ENCODE measurements at places on chromosomes 1 and 21. TPM values are rescaled to one million over a fixed set of nuclear protein-coding genes. Genes with fewer than 3 reads are reported as not detected.

DNA sequence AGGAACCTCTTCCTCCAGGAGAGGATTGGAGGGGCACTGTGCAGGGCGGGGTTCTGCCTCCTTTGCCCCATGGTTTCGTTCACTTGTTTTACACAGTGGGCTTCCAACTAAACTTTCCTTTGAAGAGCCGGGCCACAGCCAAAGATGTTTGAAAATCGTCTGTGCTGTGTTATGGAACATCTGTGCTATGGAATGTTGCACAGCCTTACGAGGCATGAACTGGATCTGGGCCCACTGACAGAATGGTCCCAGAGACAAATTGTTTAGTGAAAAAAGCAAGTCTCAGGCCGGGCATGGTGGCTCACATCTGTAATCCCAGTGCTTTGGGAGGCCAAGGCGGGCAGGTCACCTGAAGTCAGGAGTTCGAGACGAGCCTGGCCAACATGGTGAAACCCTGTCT lies 12.6 kb upstream of the MEF2D start:
- H3K4me3 ChIP-seq, result no peak overlapping the region
- H3K4me1 ChIP-seq, result peaks cover 28% of the 10 kb centered on the region
- no peaks in the 10 kb centered on the region for H3K36me3 ChIP-seq
- no peak for DNase-seq

SLAMF8 gene
- total RNA-seq, result 1.5 TPM

DNA sequence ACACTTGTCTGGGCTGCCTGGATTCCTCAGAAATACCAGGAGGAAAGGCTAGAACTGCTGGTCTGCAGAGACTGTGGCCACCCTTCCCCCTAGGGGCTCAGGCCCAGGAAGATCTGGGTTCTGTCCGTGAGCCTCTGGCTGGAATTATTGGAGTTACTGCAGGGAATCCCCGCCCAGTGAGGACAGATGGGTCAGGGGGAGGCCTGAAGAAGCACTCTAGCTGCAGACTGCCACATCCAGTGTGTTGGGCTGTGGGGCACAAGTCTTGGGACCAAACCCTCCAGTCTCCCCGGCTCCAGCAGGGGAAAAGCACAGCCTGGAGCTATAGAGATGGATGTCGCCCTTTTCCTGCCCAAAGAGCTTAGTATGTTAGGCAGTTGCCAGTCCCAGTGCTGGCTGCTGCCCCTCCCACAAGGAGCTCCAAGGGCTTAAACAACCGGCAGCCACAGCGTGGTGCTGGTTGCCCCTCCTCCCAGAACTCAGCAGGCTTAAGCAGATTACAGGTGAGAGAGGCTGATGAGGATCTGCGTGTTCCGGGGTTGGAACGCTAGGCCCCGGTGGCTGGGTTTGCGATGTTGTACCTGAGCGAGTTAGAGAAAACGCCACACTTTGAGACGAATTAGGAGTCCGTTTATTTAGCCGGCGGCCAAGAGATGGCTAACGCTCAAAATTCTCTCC lies 255.5 kb upstream of the LRRC7 start:
- H3K36me3 ChIP-seq, result no peaks in the 10 kb centered on the region
- no peaks in the 10 kb centered on the region for H3K27me3 ChIP-seq
- DNase-seq, result no peak
- no peak overlapping the region for H3K4me3 ChIP-seq
- H3K27ac ChIP-seq, result no peak overlapping the region
- no peaks in the 10 kb centered on the region for H3K4me1 ChIP-seq

DNA sequence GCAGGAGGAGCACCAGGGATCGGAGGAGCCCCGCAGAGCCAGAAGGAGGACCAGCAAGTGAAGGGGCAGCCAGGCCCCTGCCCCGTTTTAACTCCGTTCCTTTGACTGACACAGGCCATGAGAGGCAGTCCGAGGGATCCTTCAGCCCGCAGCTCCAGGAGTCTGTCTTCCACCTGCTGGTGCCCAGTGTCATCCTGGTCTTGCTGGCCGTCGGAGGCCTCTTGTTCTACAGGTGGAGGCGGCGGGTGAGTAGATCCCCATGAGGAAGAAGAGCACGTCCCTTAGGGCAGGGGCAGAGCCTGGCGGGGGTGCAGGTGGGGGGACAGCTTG lies 13.3 kb downstream of the CSF1 start:
- DNase-seq, result no peak
- no peaks in the 10 kb centered on the region for H3K27me3 ChIP-seq
- H3K27ac ChIP-seq, result peak overlapping the region; percentile 82

B3GALT2 gene
- total RNA-seq, result 0.49 TPM

GRCh38 chr1:69932760-69933159 lies 272.6 kb downstream of the LRRC40 start:
- H3K36me3 ChIP-seq, result no peaks in the 10 kb centered on the region
- DNase-seq, result no peak
- H3K4me3 ChIP-seq, result no peak overlapping the region
- H3K27me3 ChIP-seq, result no peaks in the 10 kb centered on the region
- no peak overlapping the region for H3K27ac ChIP-seq
- H3K4me1 ChIP-seq, result no peaks in the 10 kb centered on the region

DNA sequence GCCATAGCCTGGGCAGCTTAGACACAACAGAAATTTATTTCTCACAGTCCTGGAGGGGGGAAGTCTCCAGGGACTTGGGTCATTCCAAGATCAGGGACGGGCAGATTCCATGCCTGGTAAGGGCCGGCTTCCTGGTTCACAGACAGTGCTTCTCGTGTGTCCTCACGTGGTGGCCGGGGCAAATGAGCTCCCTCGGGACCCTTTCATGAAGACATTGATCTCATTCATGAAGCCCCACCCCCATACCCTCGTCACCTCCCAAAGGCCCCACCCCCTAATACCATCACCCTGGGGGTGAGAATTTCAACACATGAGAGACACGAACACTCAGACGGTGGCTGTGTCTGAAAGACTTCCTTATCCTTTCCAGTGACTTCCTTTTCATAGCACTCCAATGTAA lies 51.5 kb downstream of the ACOT7 start:
- no peaks in the 10 kb centered on the region for H3K4me1 ChIP-seq
- H3K27me3 ChIP-seq, result no peaks in the 10 kb centered on the region
- no peaks in the 10 kb centered on the region for H3K36me3 ChIP-seq
- no peak overlapping the region for H3K27ac ChIP-seq

- H3K27me3 ChIP-seq, result no peaks in the 10 kb centered on the region
- peak overlapping the region; percentile 94 for H3K27ac ChIP-seq
- no peak for DNase-seq
- no peak overlapping the region for H3K4me3 ChIP-seq
- H3K4me1 ChIP-seq, result peaks cover 36% of the 10 kb centered on the region
Measured at GRCh38 chr1:202965422-202965821, 1.6 kb downstream of the CYB5R1 start.

RAB42 gene
- 2.5 TPM for total RNA-seq

Data from vagina (tissue), 2 donors.